Pulmonary artery endothelial cell (primary cell): ENCODE measurements at places on chromosomes 3 and 15. TPM values are rescaled to one million over a fixed set of nuclear protein-coding genes. Genes with fewer than 3 reads are reported as not detected.

- no peak for DNase-seq
Observed at GRCh38 chr3:100395679-100396431, 5.0 kb downstream of the TOMM70 start.

GRCh38 chr3:132595014-132595413 lies 2.1 kb upstream of the ACKR4 start:
- DNase-seq: no peak

- DNase-seq: no peak
Observed at GRCh38 chr15:37394402-37395099, 294.2 kb upstream of the MEIS2 start.

BUB1B gene
- 26.8 and 51.2 TPM in 2 replicates for total RNA-seq

- DNase-seq: no peak
Observed at GRCh38 chr15:45169608-45170480, 17.9 kb downstream of the SHF start.

DNA sequence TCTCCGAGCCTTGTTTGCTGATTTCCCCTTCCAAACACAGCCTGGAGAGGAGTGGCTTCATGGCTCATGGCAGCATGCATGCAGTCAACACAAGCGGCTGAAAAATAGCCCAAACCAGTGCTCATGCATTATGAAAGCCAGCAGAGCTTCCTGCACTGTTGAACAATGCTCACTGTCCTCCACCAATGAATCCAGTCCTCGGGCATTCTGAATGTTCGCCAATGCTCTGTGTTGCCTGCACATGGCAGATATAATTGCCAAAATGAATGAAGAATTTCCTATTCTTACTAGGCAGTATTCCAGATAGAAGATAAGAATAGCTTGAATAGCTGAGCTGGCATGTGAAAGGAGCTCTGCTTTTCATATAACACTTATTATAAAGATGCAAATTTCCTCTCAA lies 252.7 kb downstream of the ROBO1 start:
- DNase-seq: peak; percentile 5

PPP1R14D gene
- not detected in 2 replicates for total RNA-seq

GRCh38 chr3:181948286-181948685 lies 236.6 kb downstream of the SOX2 start:
- DNase-seq: no peak

LYZL4 gene
- not detected in 2 replicates for total RNA-seq
